ENCODE measurements at places on chromosomes 3 and 15.

DNA sequence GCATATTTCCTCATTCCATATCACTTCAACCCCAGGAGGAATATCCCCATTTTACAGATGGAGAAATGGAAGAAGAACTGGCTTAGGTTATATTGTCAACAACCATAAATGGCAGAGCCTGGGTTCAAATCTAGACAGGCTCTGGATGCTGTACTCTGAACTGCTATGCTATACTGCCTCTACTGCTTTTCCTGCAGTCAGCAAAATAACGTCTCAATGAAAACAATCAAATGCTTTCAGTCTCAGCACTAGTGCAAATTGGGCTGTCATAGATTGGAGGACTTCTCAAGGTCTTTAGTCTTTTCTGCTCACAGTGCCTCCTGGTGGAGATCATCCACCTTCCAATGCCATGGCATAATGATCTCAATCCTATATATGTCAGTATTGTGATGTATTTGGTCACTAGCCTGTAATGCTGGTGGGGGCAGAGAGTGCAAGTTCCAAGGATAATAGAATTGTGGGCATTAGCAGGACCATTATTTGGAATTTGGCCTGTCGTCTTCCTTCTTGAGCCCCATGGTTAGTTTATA, 285.0 kb downstream of the CLSTN2 start:
- DNase-seq, result no peak

GRCh38 chr15:48103647-48104046, 17.1 kb upstream of the SLC24A5 start:
- DNase-seq, result no peak

DNA sequence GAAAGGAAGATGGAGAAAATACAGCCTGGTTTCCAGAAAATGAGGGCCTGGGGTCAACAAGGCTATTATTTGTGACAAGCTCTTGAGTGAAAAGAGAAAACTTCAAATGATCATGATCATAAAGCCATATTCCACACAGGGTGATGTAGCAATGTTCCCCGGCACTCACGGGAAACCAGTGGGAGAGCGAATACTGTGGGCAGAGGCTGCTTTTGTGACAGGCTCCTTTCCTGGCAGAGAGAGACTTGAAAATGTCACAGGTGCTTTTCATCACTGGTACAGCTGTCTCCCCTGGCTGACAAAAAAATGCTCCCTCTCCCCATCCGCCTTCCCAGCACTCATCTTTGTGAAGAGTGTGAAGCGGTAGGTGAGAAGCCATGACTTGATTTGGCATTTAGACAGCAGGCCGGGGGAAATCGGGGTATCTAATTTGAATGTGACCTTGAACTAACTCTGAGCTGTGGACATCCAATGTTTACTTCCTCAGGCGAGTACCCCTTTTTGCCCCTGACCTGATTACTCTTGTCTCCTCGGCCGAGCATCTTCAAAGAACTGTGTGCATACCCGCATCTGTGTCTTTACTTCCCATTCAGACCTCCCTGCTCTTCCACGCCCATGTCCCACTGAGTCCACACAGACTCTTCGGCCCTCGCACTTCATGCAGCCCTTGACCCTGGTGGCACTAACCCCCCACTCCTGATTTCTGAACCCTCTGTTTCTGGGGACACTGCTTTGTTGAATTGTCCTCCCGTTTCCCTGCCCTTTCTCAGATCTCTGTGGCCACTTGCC, 23.2 kb downstream of the CA12 start:
- no peak for DNase-seq

GRCh38 chr15:45714590-45715488, 80.0 kb downstream of the SQOR start:
- DNase-seq, result peak; percentile 34

GRCh38 chr3:107938143-107938542, 152.7 kb downstream of the CD47 start:
- DNase-seq, result peak; percentile 58
